ENCODE measurements at places on chromosomes 7 and 10.

GRCh38 chr10:72087392-72087968 lies 871 bp downstream of the SPOCK2 start:
- no peak for DNase-seq

GRCh38 chr10:79981450-79982361 lies 32.8 kb upstream of the SFTPD start:
- DNase-seq: no peak

- DNase-seq: no peak
Observed at GRCh38 chr7:22487978-22488642, 11.9 kb downstream of the STEAP1B start.

DNA sequence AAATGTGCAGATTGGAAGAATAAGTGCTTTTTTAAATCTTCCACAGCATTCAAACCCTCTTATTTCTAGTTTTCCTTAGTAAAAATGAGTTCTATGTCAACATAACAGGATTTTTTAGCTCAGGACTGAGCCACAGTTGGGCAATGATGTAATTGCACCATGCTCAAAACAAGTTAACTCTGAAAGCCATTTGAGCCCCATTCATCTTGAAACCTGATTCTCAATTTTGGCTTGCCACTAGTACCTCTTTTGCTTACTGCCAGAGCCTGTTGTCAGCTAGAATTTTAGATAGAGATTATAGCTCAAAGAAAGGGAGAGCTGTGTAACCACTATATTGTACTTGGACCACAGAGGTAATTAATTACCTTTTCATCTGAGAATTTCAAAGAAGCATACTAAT lies 1028.5 kb upstream of the PHF14 start:
- DNase-seq: no peak

DNA sequence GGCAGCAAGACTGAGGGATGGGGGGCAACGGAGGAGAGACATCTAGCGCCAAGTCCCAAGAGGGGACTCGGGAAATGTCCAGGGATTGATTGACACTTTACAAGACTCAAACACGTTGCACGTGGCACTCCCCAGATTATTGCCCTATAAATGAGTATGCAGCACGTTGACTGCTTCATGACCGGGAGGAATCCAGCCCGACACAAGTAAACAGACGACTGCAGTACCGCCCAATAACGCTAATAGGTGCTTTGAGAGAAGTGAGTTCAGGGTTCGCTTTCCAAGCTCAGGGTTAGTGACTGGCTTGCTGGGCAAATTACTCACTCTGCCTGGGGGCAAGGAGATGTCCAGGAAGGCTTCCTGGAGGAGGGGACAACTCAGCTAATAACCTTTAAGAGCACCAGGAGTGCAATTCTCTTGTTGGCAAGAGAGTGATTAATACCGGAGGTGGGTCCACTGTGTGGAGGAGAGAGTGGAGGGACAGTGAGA lies 73.3 kb upstream of the MYL10 start:
- no peak for DNase-seq

- no peak for DNase-seq
Observed at GRCh38 chr10:29438271-29438670, 149.4 kb downstream of the LYZL1 start.

- DNase-seq: no peak
Observed at GRCh38 chr10:62869958-62870357, 53.8 kb upstream of the EGR2 start.

DNA sequence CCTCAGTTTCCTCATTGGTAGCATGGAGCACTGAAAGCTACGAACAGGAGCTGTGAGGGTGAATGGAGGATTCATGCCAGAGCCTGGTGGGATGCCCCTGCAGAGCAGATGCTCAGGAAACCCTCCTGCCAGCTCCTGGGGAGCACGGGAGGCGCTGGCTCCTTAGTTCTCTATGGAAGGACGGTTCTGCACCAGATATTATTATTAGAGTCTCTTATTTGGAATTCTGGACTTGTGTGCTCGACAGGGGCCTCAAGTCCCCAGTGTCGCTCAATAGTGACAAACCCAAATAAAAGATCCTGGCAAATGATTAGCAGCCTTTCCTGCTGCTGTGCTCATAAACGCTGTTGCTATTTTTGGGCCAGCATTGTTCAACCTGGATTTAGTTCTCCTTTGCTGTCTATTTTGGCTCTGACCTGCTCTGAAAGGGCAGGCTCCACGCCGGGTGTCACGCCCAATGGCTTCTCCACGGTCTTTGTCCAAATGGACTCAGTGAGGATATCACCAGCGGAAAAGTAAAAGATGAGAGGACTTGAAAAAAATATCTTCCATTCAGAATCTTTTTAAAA lies 23.0 kb upstream of the KLF6 start:
- DNase-seq: no peak

DNA sequence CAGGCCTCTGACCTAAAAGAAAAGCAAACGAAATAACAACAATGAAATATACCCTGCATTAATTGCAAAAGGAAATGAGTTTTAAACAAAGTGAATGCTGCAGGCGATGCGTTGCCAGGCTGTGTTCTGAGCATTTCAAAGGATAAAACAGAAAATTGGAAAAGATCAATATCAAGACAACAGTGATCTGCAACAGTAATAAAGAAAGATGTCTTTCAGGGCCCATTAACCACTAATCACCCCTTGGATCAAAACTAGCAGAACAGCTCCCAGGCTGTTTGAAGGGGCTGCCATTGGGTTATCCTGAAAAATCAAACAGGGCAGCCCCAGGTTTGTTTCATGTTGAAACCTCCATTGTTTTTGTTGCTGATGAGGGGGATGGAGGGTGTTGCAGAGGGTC lies 219.2 kb downstream of the FGFR2 start:
- DNase-seq: no peak

- DNase-seq: no peak
Observed at GRCh38 chr7:140920745-140921144, 4.0 kb downstream of the BRAF start.

- no peak for DNase-seq
Observed at GRCh38 chr7:18940593-18941134, 176.8 kb downstream of the TWIST1 start.

- DNase-seq: no peak
Observed at GRCh38 chr7:137985253-137985896, 16.5 kb downstream of the CREB3L2 start.

GRCh38 chr10:91051829-91052228 lies 130.9 kb upstream of the ANKRD1 start:
- no peak for DNase-seq

- DNase-seq: no peak
Observed at GRCh38 chr7:106915873-106916272, 50.8 kb downstream of the PIK3CG start.

- no peak for DNase-seq
Observed at GRCh38 chr7:155580367-155580766, 34.0 kb upstream of the CNPY1 start.

DNA sequence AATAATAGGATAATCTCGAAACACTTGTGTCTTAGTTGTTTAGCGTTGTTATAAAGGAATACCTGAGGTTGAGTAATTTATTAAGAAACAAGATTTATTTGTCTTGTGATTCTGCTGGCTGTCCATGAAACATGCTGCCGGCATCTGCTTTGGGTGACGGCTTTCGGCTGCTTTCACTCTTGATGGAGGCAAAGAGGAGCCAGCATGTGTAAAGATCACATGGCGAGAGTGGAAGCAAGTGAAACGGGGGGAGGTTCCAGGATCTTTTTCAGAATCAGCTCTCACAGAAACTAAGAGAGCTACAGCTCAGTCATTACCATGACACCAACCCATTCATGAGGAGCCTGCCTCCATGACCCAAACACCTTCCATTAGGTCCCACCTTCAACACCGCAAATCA lies 402.8 kb downstream of the CDC14C start:
- DNase-seq: no peak

- DNase-seq: no peak
Observed at GRCh38 chr7:53541475-53541874, 506.0 kb downstream of the POM121L12 start.

DNA sequence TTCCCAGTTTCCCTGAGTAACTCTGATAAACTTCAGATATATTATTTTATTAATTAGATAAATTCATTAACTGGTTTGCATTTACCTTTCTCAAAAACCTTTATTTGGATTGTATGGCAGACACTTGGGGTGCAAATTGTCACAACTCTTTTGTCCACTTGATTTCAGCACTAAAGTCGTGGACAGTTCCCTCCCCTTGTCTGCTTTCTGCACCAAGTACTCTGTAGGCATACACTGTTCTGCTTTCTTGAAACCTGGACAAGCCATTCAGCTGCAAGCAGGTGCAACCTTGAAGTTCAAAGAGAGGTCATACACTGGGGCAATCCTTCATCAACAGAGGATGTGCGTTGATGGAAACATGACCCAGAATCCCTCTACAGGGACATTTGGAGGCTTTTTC lies 162.9 kb downstream of the ARL5B start:
- DNase-seq: peak; percentile 1

DNA sequence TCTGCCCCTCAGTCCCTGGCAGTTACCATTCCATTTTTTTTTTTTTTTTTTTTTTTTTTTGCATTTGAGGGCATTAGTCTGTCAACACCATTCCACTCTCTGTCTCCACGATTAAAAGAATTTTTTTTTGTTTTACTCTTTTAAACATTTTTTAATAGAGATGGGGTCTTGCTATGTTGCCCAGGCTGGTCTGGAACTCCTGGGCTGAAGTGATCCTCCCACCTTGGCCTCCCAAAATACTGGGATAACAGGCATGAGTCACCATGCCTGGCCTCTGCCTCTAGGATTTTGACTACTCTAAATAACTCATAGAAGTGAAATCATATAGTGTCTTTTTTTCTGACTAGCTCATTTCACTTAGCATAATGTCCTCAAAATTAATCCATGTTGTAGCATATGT lies 16.5 kb upstream of the CLDN3 start:
- no peak for DNase-seq

- DNase-seq: no peak
Observed at GRCh38 chr10:15542817-15543216, 171.7 kb upstream of the FAM171A1 start.

DNA sequence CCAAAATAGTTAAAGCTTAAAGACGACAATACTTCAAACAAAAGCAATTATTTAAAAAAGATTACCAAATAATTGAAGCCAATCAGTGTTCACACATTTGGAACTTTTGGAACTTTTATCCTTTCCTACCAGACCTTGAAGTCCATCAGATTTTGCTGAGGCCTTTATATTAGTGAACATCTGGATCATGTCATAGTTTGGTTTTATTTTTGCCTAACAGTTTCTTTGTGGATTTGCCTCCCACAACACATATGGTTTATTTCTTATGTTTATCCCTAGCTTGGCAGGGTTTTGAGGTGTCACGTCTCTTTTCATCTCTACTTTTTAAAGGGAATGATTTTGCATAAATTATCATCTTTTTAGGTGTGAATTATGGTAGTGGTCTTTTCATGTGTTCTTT lies 242.4 kb downstream of the SEMA3A start:
- DNase-seq: no peak

GRCh38 chr7:43954524-43955228 lies 28.4 kb downstream of the UBE2D4 start:
- peak; percentile 11 for DNase-seq

GRCh38 chr10:120971671-120972070 lies 120.5 kb downstream of the WDR11 start:
- no peak for DNase-seq

DNA sequence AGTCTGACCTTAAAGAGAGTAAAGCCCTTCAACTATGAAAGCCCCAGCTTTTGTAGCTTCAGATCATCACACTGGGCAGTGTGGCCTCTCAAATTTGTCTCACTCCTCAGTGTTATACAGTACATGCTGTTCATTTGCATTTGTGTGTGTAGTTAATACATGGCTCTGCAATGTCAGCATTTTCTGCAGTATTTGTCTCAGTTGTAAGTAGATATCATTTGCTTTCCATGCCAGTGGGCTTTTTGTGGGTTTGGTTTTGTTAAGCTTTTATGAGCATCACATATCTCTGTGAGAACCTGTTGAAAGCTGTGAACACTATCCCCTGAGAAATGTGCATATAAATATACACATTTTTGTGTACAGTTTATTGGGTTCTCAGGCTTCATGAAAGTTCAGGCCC lies 57.0 kb downstream of the ZNF277 start:
- DNase-seq: no peak

DNA sequence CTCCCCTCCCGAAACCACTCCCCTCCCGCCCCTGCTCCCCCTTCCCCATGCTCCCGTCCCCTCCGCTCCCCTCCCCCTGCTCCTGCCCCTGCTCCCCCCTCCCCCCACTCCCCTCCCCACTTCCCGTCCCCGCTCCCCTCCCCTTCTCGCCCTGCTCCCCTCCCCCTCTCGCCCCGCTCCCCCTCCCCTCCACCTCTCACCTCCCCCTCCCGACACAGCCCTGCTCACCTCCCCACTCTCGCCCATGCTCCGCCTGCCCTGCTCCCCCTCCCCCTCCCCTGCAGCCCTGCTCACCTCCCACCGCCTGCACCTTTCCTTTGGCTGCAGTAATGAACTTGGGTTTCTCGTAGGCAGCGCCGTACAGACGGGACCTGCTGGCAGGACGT lies 49.9 kb upstream of the NKX6-2 start:
- no peak for DNase-seq

- no peak for DNase-seq
Observed at GRCh38 chr10:58384095-58384494, 1.1 kb upstream of the TFAM start.

- no peak for DNase-seq
Observed at GRCh38 chr10:61859786-61860185, 41.7 kb upstream of the ARID5B start.

DNA sequence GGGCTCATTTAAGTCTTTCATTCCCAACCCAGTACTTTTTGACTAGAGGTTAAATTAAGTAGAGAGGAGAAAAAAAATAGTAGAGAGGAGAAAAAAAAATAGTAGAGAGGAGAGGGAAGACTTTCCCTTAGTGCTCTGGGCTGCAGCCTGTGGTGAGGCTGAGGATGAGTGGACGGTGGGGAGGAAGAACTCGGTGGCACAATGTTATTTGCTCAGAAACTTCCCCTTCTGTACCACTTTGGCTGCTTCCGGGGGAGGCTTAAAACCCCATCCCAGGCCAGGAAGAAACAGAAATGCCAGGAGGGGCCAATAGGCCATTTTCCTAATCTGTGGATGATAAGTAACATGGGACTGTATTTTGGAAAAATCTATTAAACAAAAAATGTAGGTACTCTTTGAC lies 14.6 kb upstream of the MLXIPL start:
- no peak for DNase-seq
